Esophagus squamous epithelium (tissue), 5 donors: ENCODE measurements at places on chromosomes 2 and 18. TPM values are rescaled to one million over a fixed set of nuclear protein-coding genes. Genes with fewer than 3 reads are reported as not detected.

- DNase-seq = no peak
These were observed 44.9 kb downstream of the ACKR3 start for GRCh38 chr2:236614551-236614950.

DNA sequence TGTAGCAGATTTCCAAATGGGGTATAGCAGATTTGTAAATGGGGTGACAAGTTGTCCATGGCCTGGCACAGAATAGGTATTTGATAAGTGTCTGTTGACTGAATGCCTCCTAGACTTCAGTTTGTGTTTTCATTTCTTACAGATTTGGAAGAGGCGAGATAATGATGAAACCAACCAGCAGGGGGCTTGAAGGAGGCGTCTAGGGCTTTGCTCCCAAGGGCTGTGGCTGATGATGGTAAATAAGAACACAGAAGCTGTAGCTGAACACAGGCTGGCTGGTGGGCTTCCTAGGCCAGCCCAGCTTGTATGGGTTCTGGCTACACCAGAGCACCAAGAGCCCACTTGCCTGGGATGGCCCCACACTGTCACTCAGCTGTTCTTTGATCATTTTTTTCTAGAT is 19.4 kb downstream of the SFTPB start:
- no peak for DNase-seq

DNA sequence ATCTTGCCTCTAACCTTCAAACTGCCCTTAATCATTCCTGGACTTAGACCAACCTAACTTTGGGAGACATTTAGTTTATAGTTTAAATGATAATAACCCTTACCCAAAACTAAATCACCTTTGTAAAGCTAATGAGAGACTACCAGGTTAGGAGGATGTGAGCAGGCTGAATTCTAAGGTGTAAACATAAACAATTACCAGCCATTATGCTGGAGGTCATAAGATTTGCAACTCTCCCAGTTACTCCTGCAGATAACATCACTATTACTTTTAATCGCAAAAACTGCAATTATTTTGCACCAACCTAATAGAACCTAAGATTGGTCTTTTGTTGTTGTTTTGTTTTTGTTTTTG is 86.5 kb upstream of the MSH6 start:
- DNase-seq = no peak

- no peak for DNase-seq
These were observed 234.5 kb downstream of the ANKRD36B start for GRCh38 chr2:97355176-97355575.

The TBR1 gene
- not detected for total RNA-seq

DNA sequence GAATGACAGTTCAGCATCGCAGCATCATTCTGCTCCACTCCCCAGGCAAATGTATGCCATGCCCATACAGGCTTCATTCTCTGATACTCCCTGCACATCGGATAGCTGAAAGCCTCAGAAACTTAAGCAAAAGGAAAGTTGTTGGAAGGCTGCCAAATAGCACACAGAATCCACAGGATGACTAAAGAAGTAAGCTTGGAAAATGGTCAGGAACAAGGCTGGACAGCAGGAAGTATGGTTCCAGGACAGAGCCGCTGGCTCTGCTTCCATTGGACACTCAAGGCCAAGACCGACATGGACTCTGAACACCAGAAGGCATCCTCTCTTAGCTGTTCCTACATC is 256.5 kb downstream of the CDH20 start:
- DNase-seq = no peak
